ENCODE measurements at places on chromosomes 2 and 18. TPM values are rescaled to one million over a fixed set of nuclear protein-coding genes. Genes with fewer than 3 reads are reported as not detected.

SCN9A gene
- not detected for total RNA-seq

CDK5R2 gene
- not detected for total RNA-seq

SULT1C2 gene
- total RNA-seq, result not detected

RAB6C gene
- not detected for total RNA-seq

INHA gene
- not detected for total RNA-seq

SELENOI gene
- total RNA-seq, result 76.2 TPM

SPAG16 gene
- 5.7 TPM for total RNA-seq

XPO1 gene
- 196 TPM for total RNA-seq

NLRC4 gene
- not detected for total RNA-seq

NT5DC4 gene
- not detected for total RNA-seq

TMEM198 gene
- total RNA-seq, result 4.3 TPM

ITPRIPL1 gene
- 30.2 TPM for total RNA-seq

B3GNT2 gene
- 25.4 TPM for total RNA-seq

RAPGEF4 gene
- 0.20 TPM for total RNA-seq

REG1A gene
- 2.3 TPM for total RNA-seq

MYCN gene
- total RNA-seq, result 0.40 TPM

RUFY4 gene
- total RNA-seq, result 0.16 TPM

UBE2E3 gene
- 30.7 TPM for total RNA-seq

CTLA4 gene
- total RNA-seq, result 278 TPM

CCDC148 gene
- not detected for total RNA-seq

SLC30A3 gene
- total RNA-seq, result 0.18 TPM

SRSF7 gene
- 431 TPM for total RNA-seq

CWC22 gene
- 30.7 TPM for total RNA-seq

NOL4 gene
- not detected for total RNA-seq

RTP5 gene
- 0.13 TPM for total RNA-seq

EGR4 gene
- 0.87 TPM for total RNA-seq

PID1 gene
- total RNA-seq, result 0.19 TPM

GCKR gene
- total RNA-seq, result not detected

AGXT gene
- total RNA-seq, result 0.43 TPM

OTX1 gene
- total RNA-seq, result not detected

GKN2 gene
- total RNA-seq, result not detected

HSBP1L1 gene
- total RNA-seq, result 4.8 TPM

CYP26B1 gene
- total RNA-seq, result not detected

TRIM43 gene
- total RNA-seq, result not detected

All from activated T-cell treated with anti-CD3 and anti-CD28 coated beads, Interleukin-2, amount 50 U/mL, for 4 hours (primary cell).